Type B pancreatic cell (in vitro differentiated cells): ENCODE measurements at places on chromosomes 4 and X. TPM values are rescaled to one million over a fixed set of nuclear protein-coding genes. Genes with fewer than 3 reads are reported as not detected.

DNA sequence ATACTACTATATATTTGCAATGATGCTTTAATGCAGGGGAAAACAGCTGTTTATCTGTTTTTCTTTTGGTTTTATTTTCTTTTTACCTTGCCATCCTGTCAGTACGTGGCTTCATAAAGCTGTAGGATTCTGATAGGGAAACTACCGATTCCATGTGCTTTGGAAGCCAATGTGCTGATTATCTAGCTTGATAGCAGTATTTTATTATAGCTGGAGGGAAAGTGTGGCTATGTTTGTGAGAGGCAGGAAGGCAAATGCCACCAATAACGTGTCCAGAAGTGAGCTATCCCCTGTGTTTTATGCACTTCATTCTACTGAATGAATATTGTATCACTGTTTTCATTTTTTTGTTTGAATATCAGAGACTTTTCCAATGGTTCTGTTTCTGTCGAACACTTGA, 43.7 kb downstream of the IL15 start:
- no peak overlapping the region for H3K27ac ChIP-seq
- no peaks in the 10 kb centered on the region for H3K36me3 ChIP-seq
- no peak overlapping the region for H3K4me3 ChIP-seq

GRCh38 chr4:78558410-78558809, 6.8 kb downstream of the ANXA3 start:
- peak overlapping the region; percentile 88 for H3K27ac ChIP-seq
- no peak overlapping the region for H3K4me3 ChIP-seq
- no peaks in the 10 kb centered on the region for H3K27me3 ChIP-seq
- H3K4me1 ChIP-seq: peaks cover 19% of the 10 kb centered on the region

GRCh38 chrX:43702660-43703059, 46.6 kb downstream of the MAOA start:
- H3K36me3 ChIP-seq: no peaks in the 10 kb centered on the region
- peaks cover 6% of the 10 kb centered on the region for H3K4me1 ChIP-seq
- no peak for DNase-seq
- no peak overlapping the region for H3K4me3 ChIP-seq

The SULT1E1 gene
- 64.9 and 80.7 TPM in 2 replicates for total RNA-seq

DNA sequence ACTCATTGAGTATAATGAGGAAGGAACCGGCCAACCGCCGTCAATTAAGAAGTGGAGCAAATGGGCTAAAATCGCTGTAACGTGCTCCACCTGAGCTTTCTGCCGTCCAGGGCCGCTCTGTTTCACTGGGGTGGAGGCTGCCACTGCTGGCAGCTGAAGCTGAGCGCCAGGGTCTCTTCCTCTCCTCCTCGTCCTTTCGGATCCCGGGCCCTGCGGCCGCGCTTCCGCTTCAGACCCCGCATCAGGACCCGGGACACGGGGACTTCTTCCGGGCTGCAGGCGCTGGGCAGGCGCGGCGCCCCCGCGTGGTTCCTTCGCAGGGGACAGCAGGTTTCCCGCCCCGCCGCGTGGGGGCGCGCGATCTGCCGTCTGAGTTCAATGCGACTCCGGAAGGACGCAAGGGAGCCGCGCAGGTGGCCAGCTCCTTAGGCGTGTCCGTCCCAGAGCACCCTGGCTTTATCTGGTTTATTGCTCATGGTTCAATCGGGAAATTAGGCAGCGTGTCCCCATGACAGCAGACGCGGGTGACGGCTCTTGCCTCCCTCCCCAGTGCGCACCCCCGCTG, 519.8 kb downstream of the TRIML1 start:
- H3K27me3 ChIP-seq: peaks cover 9% of the 10 kb centered on the region
- H3K4me1 ChIP-seq: no peaks in the 10 kb centered on the region
- no peak for DNase-seq
- no peak overlapping the region for H3K27ac ChIP-seq
- no peak overlapping the region for H3K4me3 ChIP-seq

DNA sequence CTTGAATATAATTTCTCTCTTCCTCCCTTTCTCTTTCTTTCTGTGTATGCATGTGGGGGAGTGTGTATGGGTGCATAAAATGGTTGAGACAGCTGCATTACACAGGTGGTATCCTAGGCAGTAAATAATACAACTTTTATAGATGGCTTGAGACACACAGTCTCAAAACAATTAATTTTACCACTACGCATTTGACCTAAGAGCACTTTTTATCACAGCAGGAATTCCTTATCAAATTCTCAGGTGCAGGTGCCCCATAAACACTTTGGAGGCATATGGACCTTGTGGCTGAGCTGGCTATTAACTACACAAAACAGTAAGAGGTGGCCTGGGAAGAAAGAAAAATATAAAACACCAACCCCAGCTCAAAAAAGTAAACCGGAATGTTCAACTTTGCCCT, 91.3 kb downstream of the RASGEF1B start:
- H3K4me1 ChIP-seq: peaks cover 28% of the 10 kb centered on the region
- H3K27ac ChIP-seq: peak overlapping the region; percentile 14
- DNase-seq: no peak
- H3K36me3 ChIP-seq: no peaks in the 10 kb centered on the region

DNA sequence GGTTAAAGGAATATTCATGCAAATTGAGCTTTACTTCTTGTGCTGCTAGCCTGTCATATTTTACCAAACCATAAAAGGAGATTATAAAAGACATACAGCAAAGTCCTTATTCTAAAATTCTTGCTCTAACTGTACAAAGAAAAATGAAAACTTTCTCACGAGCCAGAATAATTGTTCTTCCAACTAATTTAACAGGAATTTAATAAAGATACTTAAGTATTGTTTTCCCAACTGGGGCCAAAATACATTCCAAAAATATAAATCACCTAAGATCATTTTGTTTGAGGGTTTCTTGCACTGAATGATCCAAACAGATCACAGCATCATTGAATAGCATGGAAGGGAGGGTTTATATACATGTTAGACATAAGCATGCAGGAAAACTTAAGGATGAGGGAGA, 127.1 kb upstream of the PCDH18 start:
- no peak overlapping the region for H3K27ac ChIP-seq
- peaks cover 5% of the 10 kb centered on the region for H3K36me3 ChIP-seq
- H3K4me1 ChIP-seq: peaks cover 39% of the 10 kb centered on the region
- no peak for DNase-seq
- no peaks in the 10 kb centered on the region for H3K27me3 ChIP-seq
- H3K4me3 ChIP-seq: no peak overlapping the region

GRCh38 chr4:110193822-110194761, 4.3 kb downstream of the ELOVL6 start:
- peak overlapping the region; percentile 85 for H3K27ac ChIP-seq
- no peaks in the 10 kb centered on the region for H3K27me3 ChIP-seq
- peak overlapping the region; percentile 70 for H3K4me3 ChIP-seq
- peak; percentile 75 for DNase-seq
- H3K36me3 ChIP-seq: peaks cover 6% of the 10 kb centered on the region

GRCh38 chrX:136437774-136438173, 50.0 kb upstream of the BRS3 start:
- H3K27me3 ChIP-seq: no peaks in the 10 kb centered on the region
- H3K36me3 ChIP-seq: no peaks in the 10 kb centered on the region
- H3K4me1 ChIP-seq: no peaks in the 10 kb centered on the region

DNA sequence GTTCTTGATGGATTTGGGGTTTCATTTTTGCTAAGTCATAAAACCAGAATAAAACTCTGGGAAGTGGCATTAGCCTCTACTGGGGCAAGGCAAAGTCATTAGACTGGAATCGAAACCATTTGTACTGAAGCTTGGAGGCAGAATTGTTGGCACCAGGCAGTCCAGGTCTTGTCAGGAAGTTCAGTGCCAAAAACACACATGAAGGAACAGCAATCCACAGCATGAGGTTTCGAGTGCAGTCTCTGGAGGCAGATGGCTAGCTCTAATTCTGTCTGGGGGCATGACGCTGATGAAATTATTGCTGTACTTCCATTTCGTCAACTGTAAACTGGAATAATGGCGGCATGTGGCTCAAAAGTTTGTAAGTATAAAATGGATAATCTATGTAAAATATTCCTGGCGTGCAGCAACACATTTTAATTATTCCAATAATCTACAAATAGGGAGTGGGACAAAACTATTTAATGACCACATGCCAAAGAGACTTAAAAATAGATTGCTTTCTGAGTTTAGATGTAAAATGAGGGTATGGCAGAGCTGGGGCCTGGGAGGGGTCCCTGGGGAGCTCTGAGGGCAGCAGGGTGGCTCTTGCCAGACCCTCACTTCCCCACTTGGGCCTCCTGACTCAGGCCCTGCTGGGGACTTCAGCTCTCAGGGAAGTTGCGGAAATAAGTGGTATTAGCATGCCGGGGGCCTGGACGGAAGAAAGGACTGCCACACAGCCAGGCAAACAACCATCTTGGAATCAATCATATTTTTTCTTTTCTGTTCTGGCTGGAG, 18.8 kb upstream of the CENPU start:
- peaks cover 10% of the 10 kb centered on the region for H3K4me1 ChIP-seq
- no peak for DNase-seq
- H3K27me3 ChIP-seq: no peaks in the 10 kb centered on the region
- no peak overlapping the region for H3K27ac ChIP-seq

DNA sequence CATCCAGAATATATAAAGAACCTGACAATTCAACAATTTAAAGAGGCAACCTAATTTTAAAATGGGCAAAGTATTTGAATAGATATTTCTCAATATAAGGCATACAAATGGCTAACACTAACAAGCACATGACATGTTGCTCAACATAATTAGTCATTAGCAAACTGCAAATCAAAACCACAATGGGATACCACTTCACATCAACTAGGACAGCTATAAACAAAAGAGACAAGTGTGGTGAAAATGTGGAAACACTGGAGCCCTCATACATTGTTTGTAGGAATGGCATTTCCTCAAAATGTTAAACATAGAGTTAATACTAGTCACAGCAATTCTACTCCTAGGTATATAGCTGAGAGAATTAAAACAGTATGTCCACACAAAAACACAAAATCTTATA, 96.7 kb downstream of the CORIN start:
- H3K4me1 ChIP-seq: peaks cover 6% of the 10 kb centered on the region
- no peaks in the 10 kb centered on the region for H3K27me3 ChIP-seq
- no peak overlapping the region for H3K4me3 ChIP-seq
- DNase-seq: no peak
- peaks cover 7% of the 10 kb centered on the region for H3K36me3 ChIP-seq

GRCh38 chr4:40058121-40058520, 1.5 kb downstream of the N4BP2 start:
- no peaks in the 10 kb centered on the region for H3K27me3 ChIP-seq
- peaks cover 23% of the 10 kb centered on the region for H3K4me1 ChIP-seq
- H3K4me3 ChIP-seq: peak overlapping the region; percentile 98

- H3K27ac ChIP-seq: no peak overlapping the region
- H3K4me1 ChIP-seq: peaks cover 24% of the 10 kb centered on the region
- DNase-seq: no peak
- no peaks in the 10 kb centered on the region for H3K36me3 ChIP-seq
- H3K27me3 ChIP-seq: no peaks in the 10 kb centered on the region
These were observed 347.7 kb downstream of the FBXO8 start for GRCh38 chr4:173935622-173936405.

- no peak overlapping the region for H3K4me3 ChIP-seq
- peaks cover 10% of the 10 kb centered on the region for H3K4me1 ChIP-seq
- no peaks in the 10 kb centered on the region for H3K36me3 ChIP-seq
- DNase-seq: no peak
- peak overlapping the region; percentile 24 for H3K27ac ChIP-seq
- no peaks in the 10 kb centered on the region for H3K27me3 ChIP-seq
These were observed 30.1 kb downstream of the RASSF6 start for GRCh38 chr4:73589887-73590801.

DNA sequence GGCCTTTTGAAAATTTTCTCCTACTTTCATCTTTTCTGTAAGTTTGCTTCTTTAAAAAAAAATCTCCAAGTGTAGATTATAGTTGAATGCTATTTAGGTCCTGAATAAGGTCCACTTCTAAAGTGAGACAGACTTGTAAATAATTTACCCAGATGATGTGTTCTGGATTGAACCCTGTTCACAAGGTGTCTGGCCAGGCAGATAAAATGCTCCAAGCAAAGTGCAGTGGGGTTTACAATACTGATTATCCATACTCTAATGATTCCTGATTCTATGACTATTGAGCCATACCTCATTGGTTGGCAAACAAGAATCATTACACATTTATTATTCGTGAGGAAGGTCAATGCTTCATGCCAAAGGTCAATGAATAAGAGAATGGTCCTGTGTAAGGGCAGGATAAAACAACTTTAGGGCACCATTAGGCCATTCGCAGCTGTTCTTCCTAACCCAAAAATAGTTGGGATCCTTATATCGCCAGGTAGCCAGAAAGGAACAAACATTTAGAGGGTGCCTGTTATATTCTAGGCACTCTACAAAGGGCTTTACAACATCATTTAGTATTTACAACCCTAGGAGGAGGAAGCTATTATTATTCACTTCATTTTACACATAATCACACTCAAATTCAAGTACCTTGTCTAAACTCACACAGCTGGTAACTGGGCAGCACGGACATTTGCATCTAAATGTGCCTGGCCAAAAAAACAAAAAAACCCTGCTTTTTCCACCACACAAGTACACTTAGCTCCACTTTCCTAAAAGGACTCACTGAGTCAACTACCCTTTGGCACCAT, 18.6 kb upstream of the SAT1 start:
- no peak overlapping the region for H3K27ac ChIP-seq
- H3K4me1 ChIP-seq: peaks cover 4% of the 10 kb centered on the region
- H3K4me3 ChIP-seq: peak overlapping the region; percentile 7
- no peaks in the 10 kb centered on the region for H3K27me3 ChIP-seq
- DNase-seq: no peak

The GSTCD gene
- 14.5 and 23.3 TPM in 2 replicates for total RNA-seq

DNA sequence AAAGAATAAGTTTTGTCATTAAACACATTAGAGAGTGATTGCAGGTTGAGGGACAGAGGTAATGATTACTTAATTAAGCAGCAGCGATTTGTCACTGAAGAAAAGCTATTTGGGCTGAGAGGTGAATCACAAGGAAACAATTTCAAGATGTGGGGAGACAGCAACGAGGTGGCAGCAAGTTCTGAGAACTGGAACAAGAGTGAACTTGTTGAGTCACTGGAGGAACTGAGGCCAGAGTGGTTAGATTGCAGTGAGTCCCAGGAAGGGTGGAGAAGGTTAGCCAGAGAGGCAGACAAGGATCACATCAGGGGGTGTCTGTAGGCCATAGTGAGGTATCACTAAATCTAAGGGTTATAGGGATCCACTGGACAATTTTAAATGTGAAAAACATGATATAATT, 57.9 kb upstream of the TMPRSS11A start:
- no peaks in the 10 kb centered on the region for H3K4me1 ChIP-seq
- no peak overlapping the region for H3K4me3 ChIP-seq
- no peaks in the 10 kb centered on the region for H3K27me3 ChIP-seq
- H3K36me3 ChIP-seq: no peaks in the 10 kb centered on the region
- DNase-seq: no peak

The SPANXN3 gene
- total RNA-seq: not detected in 2 replicates

The CSAG3 gene
- total RNA-seq: 0.40 TPM in 1 of 2 replicates, not detected in the other

- peaks cover 10% of the 10 kb centered on the region for H3K4me1 ChIP-seq
- no peaks in the 10 kb centered on the region for H3K36me3 ChIP-seq
- no peak overlapping the region for H3K4me3 ChIP-seq
- DNase-seq: no peak
- no peaks in the 10 kb centered on the region for H3K27me3 ChIP-seq
These were observed 332.4 kb downstream of the SLC7A11 start for GRCh38 chr4:137909529-137910309.
